Frontal cortex (tissue), 4 donors: ENCODE measurements at places on chromosomes 11 and 22. TPM values are rescaled to one million over a fixed set of nuclear protein-coding genes. Genes with fewer than 3 reads are reported as not detected.

The DUSP8 gene
- total RNA-seq = 4.1 TPM

The ZPR1 gene
- 55.8 TPM for total RNA-seq

The SHISAL1 gene
- 20.8 TPM for total RNA-seq

The OR8G1 gene
- total RNA-seq = not detected

The TSGA10IP gene
- not detected for total RNA-seq

The SEZ6L gene
- 51.8 TPM for total RNA-seq

The APLNR gene
- total RNA-seq = 5.3 TPM

The GPR83 gene
- total RNA-seq = 1.2 TPM

The TPBGL gene
- not detected for total RNA-seq

- DNase-seq = no peak
Observed at GRCh38 chr22:50665738-50666137, 6.9 kb upstream of the SHANK3 start.

DNA sequence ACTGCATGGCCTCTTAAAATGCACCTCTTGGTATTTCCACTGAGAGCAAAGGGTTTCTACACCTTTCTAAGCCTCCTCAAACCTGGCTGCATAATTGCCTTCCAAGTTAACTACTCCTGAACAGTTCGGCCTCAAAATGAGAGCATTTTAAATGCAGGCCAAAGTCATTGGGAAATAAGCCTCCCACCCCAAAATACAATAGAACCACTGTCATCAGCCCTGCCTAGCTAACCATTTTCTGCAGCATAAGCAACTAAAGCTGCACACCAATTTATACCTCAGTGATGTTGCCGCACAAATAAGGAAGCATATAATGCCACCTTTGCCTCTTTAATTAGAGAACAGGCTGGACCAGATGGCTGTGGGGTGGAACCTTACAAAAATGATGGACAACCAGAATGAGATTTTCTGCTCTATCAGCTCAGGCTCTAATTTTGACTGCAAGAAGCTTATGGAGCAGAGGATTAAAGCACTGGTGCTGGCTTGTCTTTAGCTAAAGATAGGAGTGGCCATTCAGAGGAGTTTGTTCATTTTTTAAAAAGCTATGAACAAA, 4.3 kb downstream of the TOB2 start:
- no peak for DNase-seq

DNA sequence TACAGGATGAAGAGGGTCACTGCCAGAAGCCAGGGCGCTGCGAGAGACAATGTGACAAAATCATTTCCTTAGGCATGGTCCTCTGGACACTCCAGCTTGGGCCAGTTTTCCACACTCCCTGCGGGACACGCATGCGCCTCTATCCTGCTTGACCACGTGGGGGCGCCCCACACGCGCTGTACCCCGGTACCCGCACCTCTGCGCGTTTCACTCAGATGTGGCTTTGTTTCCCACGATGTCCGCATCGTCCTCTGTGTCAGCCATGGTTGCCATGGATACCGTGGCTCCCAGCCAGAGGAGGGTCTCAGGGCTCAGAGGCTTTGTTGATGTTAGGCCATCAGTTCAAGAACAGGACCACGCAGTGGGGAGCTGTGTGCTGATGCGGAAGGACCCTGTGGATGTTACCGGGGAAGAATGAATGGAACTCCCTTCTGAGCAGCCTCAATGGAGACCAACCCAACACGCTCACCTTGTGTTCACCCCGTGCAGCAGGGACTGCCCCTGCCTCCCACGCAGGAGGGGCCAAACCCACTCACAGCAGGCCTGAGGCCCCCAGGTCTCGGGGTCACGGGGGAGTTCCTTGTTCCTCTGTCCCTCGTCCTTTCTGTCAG, 101.1 kb upstream of the SLC22A12 start:
- DNase-seq = peak; percentile 24

GRCh38 chr11:88484873-88485621, 147.5 kb upstream of the CTSC start:
- DNase-seq = no peak

GRCh38 chr22:23037429-23038333, 32.6 kb upstream of the GNAZ start:
- no peak for DNase-seq

DNA sequence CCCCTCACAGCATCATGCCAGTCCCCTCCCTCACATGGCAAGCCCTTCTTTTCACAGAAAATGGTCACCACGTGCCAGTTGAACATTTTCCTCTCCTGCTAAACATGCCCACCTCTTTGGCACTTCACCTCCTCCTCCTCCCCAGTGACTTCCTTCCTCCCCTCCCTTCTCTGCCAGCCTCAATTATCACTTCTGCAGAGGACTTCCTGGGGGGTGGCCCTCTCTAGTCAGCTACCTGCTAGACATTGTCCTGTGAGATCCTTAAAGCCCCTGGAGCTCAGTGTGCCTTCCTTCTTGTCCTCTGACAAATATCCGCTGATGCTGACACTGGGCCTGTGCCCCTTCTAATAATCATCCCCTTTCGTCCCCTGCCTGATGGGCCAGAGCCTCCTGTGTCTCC, 43.2 kb upstream of the E2F8 start:
- no peak for DNase-seq

- no peak for DNase-seq
Observed at GRCh38 chr22:17823226-17823625, 49.0 kb upstream of the BID start.

GRCh38 chr11:87263979-87264378, 226.2 kb downstream of the TMEM135 start:
- no peak for DNase-seq

DNA sequence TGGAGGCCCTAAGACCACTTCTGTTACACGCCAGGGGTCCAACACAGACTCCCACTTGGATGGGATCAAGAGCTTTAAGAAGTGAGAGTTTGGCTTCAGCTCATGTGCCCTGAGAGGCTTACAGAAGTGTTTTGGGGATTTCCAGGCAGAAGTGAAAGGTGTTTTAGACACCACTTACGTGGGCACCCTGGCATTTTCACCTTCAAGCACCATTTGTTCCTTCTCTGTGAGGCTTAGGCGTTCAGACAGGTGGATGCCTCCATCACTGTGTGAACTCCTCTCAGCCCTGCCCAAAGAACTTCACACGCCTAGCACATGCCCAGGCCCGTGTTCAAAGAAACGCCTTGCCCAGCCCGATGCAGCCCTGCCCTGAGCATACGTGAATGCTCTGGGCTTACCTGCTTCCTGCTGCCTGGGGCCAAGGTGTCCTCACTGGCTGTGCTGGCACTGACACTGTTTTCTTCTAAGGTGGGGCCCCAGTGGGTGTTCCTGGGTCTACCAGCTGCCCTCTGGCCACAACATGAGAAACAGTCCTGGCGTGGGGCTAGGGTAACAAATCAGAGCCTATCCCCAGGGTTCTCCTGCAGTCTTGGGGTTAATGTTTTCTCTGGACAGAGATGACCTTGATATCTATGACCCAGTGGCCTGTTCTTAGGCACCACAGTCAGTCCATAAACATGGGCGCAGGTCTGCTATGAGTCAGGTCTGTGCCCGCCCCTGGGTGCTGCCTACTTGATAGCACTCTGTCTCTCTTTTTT, 34.0 kb downstream of the AMPD3 start:
- DNase-seq = no peak

DNA sequence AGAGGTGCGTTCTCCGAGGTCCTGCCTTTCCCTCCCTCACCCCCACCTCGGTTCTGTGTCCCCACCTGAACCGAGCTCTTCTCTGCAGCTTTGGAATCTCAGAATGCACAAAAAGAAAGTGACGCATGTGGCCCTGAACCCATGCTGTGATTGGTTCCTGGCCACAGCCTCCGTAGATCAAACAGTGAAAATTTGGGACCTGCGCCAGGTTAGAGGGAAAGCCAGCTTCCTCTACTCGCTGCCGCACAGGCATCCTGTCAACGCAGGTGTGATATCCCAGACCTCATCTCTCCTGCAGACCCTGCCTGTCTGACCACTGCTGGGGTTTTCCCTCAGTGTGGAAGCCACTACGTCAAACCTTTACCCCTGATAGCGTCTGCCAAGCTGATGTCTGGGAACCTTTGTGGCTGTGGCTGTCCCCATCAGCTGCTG, 13.9 kb downstream of the ACP2 start:
- DNase-seq = no peak

DNA sequence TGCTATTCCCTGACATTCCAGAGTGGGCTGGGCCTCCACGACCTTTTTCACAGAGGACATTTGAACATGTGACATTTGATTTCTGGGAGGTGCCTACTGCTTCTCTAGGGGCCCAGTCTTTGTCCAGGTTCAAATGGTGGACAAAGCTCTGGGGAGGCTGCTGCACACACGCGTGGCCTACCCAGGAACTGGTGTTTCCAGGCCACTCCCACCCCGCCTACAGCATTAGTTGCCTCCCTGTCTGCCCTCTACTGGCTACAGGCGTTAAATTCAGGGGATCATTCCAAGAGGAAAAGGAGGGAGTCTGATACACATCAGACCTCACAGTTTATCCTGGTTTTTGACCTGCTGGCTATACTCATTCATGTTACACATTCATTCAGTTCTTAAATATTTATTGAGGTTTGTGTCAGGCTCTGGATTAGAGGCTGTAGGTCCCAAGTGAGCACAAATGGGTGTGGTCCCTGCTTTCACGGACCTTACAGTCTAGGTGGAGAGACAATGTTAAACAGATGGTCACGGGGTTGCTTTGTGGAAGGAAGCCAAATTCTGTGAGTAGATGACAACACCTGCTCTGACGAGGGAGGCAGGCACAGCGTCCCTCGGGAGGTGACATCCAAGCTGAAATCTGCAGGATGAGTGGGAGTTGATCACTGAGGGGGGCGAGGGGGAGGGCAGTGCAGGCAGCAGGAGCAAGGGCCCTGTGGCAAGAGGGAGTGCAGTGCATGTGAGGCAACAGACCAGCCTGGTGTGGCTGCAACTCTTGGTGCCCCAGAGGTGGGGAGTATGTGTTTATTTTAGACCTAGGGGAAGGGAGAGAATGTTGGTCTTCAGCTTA, 11.8 kb downstream of the TUB start:
- no peak for DNase-seq

GRCh38 chr22:30969532-30970355, 679 bp downstream of the TUG1 start:
- DNase-seq = no peak

- DNase-seq = no peak
Observed at GRCh38 chr11:111796696-111797095, 30.5 kb upstream of the PPP2R1B start.

GRCh38 chr22:17481424-17481823, 81.9 kb upstream of the SLC25A18 start:
- DNase-seq = no peak

DNA sequence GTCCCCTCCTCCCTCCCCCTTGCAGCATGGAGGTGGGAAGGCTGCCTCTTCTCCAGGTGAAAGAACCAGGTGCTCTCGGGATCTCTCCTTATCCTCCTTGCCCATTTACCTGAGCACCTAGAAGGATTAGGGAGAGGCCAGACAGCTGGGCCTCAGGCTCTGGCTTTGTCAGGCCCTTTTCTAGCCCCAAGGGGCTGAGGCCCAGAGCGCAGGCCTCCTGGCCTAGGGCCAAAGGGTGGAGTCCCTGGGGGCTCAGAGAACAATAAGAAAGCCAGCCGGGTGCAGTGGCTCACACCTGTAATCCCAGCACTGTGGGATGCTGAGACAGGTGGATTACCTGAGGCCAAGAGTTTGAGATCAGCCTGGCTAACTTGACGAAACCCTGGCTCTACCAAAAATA, 5.4 kb upstream of the TTLL1 start:
- no peak for DNase-seq

GRCh38 chr11:48101044-48101733, 115.4 kb upstream of the OR4B1 start:
- DNase-seq = no peak

DNA sequence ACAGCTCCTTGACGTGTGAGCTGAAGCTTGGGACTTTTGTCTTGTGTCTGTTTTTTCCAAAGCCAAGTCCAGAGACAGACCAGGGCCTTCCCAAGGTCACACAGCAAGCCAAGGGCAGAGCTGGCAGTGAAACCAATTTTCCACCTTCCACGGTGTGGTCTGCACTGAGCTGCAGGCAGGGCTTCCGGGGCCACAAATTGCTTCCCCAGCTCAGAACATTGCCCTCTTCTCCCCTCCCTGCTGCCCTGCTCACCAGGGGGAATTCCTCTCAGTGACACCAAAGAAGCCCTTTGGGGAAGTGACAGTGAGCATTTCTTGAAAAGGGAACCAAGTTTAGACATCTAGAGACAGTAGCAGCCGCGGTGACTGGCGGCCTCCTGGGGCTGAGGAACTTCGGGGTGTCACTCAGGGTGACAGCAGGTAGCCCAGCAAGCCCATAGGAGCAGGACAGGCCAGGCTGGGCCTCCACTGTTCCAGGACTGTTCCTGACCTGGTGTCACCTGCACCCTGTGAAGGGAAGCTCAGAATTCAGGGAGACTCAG, 9.2 kb downstream of the FXYD2 start:
- DNase-seq = no peak

DNA sequence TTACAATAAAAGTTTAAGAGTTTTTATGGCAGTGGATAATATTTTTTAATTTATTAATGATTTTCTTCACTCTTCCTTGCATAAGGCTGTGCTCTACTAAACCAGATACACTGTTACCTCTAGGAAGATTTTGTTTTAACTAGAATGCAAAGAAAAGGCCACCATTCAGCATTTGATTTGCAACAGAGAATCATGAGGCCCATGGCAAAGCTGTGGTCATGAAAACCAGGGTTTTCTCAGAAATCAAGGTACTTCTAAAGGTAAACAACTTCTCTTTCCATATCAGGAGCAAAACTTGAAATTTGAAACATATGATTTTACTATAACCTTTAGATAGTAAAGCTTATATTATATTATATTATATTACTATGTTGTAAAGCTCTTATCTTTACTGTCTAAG, 94.4 kb downstream of the FAM76B start:
- no peak for DNase-seq

DNA sequence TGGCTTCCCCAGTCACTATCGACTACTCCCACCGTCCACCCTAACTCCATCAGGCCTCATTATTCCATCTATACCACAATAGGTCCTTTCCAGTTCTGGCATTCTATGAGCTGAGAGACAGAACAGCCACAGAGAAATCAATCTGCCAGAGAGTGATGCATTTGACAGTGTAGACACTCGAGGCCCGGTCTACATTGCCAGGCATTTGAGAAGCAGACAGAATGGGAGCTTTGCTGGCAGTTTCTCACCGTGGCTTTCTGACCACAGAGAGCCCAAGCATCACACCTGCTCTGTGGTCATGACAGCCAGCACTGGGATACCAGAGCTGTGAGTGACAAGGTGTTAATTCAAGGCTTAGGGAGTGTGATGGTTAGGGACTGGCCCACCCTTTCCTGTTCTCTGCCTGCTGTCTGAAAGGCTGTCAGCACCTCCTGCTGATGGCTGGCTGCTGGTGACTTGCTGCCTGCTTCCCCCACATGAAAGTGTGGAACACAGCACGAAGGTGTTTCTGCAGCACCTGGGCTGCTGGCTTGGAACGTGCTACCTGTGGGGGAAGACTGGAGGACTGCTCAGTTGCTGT, 137.8 kb downstream of the KIRREL3 start:
- no peak for DNase-seq

DNA sequence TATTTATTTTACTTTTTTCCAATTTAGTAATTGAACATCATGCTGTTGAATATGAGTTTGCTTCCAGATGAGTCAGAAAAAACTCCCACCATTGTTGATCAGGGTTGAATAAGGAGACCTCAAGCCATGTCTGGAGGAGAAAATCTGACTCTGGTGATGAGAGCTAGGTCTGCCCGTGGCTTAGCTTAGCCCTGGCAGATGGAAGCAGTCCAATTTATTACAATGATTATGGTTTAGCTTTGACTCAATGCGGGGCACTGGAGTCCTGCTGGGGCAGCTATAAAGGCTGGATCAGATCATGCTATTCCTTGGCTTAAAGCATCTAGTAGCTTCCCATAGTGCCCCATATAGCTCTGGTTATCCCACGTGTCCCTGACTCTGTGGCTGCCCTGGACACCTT, 506.5 kb downstream of the MN1 start:
- no peak for DNase-seq
